Activated naive CD8-positive, alpha-beta T cell treated with anti-CD3 and anti-CD28 coated beads, Interleukin-2, amount 50 U/mL, for 16 hours (primary cell): ENCODE measurements at places on chromosomes 2 and 18.

- no peak for DNase-seq
Measured at GRCh38 chr2:71618327-71619113, 165.2 kb downstream of the DYSF start.

DNA sequence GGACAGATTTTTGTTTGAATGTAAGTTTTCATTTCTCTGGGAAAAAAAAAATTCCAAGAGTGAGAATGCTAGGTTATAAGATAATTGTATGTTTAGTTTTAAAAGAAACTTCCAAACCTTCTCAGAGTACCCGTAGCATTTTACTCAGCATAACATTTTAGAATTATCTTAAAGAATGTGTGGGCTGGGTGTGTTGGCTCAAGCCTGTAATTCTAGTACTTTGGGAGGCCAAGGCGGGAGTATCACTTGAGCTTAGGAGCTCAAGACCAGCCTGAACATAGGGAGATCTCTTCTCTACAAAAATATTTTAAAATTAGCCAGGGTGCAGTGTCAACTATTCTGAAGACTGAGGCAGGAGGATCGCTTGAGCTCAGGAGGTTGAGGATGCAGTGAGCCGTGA, 57.4 kb upstream of the RMP24 start:
- no peak for DNase-seq

DNA sequence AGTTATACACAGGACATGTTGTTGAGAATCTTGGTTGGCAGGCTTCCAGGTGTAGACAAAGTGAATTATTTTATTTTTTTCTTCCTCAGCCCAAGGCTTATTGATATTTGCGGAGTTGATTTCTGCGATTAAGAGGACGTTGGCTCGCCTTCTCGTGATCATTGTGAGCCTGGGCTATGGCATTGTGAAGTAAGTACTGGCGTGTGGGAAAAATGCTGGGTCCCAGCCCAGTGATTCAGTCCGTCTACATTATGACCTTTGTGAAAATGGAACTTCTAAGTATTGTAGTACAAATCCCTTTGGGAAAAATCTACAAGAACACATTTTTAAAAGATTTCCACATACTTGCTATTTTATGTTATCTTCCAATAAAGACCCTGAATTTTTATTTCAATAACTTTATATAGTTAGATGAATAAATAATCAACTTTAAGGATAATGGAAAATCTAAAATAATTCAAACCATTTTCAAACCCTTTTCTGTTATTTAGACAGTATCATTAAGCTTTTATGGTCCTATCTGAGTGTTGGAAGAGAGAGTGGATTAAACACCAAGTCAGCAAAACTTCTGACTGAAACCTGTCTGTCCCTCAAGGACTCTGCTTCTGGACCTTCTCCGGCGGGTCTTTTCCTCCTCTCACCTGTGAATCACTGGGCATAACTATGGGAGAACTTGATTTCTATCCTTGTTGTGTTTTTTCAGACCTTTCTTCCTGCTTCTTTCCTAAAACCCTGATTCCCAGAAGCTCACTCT, 31.0 kb downstream of the TMEM87B start:
- no peak for DNase-seq

DNA sequence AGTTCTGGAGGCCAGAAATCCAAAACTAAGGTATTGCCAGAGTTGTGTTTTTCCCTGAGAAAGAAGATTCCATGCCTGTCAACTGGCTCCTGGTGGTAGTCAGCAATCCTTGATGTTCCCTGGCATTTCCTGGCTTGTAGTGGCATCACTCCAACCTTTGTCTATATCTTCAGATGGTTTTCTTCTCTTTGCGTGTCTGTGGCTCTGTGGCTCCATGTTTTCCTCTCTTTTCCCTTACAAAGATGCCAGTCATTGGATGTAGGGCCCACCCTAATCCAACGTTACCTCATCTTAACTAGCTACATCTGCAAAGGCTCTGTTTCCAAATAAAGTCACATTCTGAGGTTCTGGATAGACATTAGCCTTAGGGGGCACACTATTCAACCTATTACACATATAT, 41.8 kb downstream of the SLC14A1 start:
- DNase-seq = no peak

DNA sequence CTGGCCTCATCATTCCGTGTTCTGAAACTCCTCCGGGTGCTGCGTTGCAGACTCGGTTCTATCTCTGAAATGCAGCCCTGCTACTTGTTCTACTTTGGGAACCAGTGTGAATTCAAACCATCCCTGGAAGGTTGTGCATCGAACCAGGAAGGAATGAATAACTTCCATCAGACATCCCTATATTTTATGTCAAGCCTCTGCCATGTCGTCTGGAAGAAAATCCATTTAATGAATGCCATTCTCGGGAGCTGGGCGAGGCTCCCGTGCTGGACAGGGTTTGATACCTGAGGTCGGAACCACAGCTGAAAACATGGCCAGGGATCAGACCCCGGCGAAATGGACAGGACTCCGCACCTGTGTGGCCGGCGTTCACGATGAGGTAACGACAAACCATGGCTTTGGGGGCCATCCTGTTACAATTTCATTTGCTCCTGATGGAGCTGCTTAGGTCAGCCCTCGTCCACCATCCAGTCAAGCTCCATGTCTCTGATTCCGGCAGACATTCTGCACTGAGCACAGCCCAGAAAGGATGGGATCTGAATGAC, 821.6 kb downstream of the GALR1 start:
- no peak for DNase-seq

DNA sequence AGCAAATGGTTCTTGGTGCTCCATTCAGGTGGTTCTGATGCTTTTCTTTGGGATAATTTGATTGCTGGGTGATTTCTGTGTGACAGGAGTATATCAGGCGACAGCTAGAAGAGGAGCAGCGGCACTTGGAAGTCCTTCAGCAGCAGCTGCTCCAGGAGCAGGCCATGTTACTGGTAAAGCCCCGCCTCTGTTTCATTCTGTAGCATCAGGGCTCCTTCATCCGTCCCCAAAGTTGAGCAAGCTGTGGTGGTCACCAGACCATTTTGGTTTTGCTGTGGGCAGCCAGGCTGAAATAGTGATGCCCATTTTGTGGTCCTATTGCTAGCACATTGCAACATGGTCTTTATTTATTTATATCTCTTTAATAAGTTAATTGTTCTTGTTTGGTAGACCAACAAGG, 132.8 kb upstream of the IL1R2 start:
- DNase-seq = no peak

DNA sequence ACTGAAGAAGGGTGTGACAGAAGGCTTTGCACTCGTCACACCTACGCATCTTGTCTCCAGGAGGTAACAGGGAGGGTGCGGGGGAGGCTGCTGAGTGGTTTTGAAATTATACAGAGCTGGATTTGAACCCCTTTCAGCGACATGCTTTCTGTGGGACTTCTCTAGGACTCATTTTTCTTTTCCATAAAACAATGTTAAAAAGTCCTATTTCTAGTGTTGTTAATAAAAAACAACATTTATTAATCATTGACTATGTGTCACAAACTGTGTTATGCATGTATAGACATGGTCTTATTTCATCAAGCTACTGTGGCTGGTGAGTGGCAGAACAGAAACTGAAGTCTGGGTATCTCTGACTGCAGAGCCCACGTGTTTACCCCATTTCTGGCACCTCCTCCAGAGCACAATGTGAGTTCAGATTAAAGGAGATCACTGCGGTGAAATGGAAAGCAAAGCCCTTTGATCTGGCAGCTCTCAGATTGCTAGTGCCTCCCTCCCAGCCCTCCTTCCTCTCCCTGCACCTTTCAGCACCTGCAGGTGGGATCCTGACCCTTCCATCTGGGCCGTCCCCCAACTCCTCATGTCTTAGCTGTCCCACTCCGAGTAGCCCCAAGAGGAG, 315.5 kb upstream of the MYT1L start:
- peak; percentile 21 for DNase-seq

GRCh38 chr2:191664823-191665677, 12.9 kb upstream of the NABP1 start:
- no peak for DNase-seq

- DNase-seq = no peak
Measured at GRCh38 chr2:239809391-239809790, 215.8 kb downstream of the NDUFA10 start.

- DNase-seq = peak; percentile 9
Measured at GRCh38 chr18:62524440-62525200, 1.8 kb downstream of the ZCCHC2 start.

- DNase-seq = no peak
Measured at GRCh38 chr18:9157806-9158205, 21.2 kb downstream of the ANKRD12 start.

DNA sequence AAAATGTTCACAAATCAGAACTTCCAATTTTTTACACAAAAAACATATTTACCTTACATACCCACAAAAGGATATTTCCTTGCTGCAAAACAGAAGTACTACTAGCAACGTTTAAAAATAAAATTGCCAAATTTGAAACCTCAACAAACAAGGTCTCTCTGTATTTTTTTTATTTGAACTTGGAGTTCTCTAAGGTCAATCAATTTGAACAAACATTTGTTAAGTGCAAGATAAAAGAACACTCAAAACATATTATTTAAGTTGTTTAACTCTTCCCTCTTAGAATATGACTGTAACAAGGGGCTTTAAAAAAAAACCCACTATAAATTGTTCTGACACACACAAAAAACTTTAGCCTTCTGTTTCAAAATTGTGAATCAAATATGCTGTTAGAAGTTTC, 29.6 kb downstream of the PNO1 start:
- DNase-seq = no peak

- DNase-seq = no peak
Measured at GRCh38 chr18:8623549-8624106, 14.4 kb downstream of the RAB12 start.

GRCh38 chr2:231614559-231615057, 21.9 kb downstream of the TEX44 start:
- peak; percentile 43 for DNase-seq

DNA sequence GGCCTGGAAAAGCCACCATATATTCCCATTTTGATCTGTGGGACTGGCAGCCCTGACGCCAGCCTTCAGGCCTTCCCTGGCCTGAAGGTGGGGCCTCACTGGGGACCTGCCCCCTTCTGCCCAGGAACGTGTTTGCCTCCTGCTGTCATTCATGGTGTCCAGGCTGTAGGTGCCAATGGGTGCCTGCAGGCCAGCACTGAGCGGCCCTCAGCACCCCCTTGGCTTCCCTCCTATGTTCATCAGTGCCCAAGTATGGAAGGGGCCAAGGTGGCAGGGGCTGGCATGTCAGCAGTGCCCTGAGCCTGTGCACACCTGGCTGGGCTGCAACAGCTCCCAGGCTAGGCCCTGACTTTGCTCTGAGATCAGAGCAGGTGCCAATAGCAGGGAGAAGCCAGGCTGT, 800.3 kb upstream of the RAB6C start:
- no peak for DNase-seq

DNA sequence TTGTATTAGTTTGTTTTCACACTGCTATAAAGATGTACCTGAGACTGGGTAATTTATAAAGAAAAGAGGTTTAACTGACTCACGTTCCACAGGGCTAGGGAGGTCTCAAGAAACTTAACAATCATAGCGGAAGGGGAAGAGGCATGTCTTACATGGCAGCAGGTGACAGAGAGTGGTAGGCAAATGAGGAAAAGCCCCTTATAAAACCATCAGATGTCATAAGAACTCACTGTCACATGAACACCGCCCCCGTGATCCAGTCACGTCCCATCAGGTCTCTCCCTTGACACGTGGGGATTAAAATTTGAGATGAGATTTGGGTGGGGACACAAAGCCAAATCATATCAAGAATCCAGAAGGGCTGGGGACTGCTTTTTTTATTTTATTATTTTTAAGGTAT, 120.0 kb downstream of the GALNT14 start:
- no peak for DNase-seq

DNA sequence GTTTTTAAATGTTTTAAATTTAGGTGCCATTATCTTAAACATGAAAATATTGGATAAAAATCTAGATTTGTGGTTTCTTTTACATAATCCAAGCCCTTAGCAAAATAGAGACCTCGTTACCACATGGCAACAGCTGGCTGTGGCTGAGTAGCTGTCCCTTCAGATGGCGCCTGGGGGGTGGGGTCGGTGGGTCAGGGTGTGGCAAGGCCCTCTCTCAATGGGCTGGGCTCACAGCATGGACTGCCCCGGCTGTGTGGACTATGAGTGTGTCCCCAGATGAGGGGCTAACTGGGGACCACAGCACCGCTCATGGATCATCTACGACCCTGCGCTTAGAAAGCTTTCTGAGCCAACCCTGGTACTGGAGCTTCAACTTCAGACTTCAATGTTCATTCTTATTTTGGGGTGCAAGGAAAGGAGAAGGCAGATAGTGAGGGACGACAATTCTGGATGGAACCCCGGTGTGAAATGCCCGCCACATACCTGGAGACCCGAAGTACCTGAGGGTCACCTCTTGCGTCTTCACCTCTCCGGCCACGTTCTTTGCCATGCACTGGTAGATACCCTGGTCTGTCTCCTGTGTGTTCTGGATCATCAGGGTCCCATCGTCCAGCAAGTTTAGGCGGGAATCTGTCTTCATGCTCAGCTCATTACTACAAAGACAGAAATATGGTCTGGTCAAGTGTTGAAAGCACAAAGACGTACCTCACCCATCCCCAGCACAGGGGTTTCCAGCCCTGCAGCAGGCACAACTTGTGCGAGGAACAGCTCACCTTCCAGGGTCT, 71.0 kb downstream of the PXDN start:
- no peak for DNase-seq

DNA sequence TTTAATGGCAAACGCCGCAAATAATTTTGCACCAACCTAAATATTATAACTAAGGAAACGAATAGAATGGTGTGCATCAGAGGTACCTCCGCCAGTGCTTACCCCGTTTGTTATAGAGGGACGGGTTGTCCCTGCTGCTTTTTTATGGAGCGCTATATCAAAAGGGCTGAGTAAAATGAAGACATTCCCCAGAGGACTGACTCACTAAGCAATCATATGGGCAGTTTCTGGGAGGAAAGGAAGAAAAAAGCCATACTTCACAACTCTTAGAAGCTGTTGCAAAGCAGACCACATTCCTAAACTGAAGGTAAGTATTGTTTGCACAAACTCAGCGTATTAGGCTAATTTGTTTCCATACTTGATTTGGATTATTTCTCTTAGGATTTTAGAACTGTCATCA, 12.9 kb downstream of the ID2 start:
- DNase-seq = no peak

DNA sequence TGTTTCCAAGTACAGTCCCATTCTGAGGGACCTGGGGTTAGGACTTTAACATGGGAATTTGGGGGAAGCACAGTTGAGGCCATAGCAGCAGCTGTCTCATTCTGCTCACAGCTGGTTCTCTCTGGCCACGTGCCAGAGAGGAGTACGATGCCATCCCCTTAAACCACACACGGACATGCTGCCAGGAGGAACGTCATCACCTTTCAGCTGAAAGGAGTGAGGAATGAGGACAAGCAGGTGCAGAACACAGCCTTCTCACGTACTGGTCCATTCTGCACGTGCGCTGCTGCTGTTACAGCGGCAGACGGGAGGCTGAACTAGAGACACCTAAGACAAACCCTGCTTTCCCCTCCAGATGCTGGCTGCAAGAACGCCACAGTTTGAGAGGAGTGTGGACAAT, 33.5 kb downstream of the ODC1 start:
- no peak for DNase-seq
